ENCODE measurements at places on chromosomes 11 and 22.

GRCh38 chr11:133198438-133198837 lies 333.9 kb downstream of the OPCML start:
- no peak for DNase-seq

DNA sequence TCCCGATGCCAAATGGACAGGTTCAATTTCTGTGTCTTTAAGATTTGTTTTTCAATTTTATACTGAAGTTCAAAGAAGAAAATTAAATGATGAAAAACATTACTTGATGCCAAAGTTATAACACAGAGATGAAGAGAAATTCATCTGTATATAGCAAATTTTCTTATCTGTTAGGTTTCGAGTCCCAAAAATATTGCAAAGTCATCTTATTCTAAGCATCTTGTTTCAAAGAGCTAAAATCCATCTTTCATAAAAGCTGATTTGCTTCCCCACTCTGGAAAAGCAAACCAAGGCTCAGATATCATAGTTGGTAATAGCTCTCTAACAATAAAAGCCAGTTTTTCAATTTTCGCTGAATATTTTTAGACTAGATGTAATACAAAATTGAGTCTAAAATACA lies 19.0 kb upstream of the CCDC89 start:
- no peak for DNase-seq

DNA sequence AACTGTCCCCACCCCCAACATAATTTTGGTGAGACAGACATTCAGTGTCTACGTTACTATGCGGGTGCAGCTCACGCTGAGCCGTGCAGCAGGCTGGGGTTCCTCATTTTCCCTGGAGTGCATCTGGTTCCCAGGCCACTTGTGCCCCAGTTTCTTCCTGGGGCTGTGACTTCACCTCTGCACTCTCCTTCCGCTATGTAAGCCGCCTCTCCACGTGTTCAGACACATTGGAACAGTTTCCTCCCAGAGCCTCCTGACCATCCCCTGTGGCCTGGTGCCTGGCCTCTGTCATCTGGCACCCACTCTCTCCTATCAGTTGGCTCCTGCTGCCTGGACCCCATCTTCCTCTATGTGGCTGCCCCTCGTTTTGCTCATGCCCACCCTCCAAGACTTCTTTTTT lies 46.2 kb upstream of the A4GALT start:
- no peak for DNase-seq

- no peak for DNase-seq
Measured at GRCh38 chr11:96199563-96200025, 143.4 kb downstream of the MAML2 start.

DNA sequence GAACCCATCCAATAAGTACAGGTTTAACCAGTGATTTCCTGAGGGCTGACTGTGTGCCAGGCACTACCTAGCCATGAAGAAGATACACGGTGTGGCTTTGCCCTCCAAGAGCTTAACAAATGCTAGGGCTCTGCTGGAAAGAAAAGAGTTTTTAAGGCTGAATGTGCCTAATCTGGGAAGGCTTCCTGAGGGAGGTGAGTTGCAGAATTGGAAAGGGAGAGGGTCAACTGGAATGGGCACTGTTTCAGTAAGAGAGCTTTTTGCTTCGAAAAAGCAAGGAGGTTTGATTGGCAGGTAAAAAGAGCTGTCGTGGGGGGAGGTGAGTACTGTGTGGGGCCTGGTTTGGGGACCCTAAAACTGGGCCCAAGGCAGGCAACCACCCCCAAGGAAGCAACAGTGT lies 2.7 kb downstream of the FAM83F start:
- no peak for DNase-seq

GRCh38 chr11:12902791-12903486 lies 106.2 kb upstream of the RASSF10 start:
- DNase-seq = no peak

DNA sequence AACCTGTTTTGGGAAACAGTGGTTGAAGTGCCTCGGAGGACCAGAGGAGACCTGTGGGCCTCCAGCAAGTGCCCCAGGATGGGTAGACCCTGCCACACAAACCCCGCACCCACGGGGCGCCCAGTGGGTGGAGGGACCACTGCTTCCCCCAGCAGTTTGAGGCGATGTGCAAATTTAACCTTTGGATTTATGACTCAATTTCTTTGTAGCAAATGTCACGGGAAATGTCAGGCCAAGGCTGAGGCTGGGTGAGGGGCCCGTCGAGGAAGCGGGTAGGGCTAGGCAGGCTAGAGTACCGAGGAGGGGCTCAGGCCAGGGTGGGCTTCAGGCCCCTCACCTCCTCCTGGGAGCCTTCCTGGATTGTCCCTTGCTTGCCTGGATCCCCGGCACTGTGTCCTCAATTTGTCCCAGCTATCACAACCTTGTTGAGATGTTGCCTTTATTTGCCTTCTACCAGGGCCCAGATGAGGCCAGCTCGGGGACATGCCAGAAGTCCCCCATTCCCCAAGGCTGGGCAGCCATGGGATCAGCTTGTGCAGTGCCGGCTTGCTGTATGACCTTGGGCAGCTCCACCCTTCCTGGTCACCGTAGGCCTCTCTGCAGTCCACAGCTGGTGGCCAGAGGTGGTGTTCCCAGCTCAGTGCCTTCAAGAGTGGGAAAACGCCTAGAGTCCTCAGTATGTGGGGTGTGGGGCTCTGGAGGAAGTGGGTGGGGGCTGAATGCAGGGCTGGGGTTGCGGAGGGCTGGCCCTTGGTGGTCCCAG lies 39.5 kb upstream of the PRODH start:
- no peak for DNase-seq

DNA sequence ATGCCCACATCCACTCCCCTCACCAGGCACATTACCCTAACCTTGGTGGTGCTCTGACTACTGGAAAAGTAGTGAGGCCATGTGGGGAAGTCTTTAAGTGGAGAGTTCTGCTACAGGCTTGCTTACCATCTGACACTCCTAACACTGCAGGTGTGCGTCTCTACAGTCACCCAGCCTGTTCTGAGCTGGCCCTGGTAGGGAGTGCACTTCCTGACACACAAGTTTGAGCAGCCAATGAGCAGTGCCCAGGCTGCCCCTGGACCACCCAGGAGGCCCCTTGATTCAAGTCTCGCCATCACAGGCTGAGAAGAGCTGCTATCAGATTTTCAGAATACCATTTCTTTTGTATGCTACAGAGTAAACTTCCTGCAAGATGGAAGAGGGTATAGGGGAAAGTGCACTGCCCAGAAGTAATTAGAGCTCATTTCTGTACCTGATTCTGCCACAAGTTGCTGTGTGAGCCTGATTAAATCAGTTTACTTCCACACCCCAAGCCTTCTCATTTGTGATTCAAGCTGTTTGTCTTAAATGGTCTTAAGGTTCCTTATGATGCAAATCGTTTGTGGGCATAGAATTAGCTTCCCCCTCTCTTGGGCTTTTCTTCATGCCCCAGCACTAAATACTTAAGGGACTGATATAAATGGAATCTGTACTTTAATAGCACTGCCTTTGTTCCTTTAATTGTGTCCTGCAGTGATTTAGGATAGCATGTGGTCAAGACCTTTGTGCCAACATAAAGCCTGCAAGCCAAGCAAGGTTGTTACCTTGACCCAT lies 22.2 kb downstream of the OPCML start:
- DNase-seq = no peak

DNA sequence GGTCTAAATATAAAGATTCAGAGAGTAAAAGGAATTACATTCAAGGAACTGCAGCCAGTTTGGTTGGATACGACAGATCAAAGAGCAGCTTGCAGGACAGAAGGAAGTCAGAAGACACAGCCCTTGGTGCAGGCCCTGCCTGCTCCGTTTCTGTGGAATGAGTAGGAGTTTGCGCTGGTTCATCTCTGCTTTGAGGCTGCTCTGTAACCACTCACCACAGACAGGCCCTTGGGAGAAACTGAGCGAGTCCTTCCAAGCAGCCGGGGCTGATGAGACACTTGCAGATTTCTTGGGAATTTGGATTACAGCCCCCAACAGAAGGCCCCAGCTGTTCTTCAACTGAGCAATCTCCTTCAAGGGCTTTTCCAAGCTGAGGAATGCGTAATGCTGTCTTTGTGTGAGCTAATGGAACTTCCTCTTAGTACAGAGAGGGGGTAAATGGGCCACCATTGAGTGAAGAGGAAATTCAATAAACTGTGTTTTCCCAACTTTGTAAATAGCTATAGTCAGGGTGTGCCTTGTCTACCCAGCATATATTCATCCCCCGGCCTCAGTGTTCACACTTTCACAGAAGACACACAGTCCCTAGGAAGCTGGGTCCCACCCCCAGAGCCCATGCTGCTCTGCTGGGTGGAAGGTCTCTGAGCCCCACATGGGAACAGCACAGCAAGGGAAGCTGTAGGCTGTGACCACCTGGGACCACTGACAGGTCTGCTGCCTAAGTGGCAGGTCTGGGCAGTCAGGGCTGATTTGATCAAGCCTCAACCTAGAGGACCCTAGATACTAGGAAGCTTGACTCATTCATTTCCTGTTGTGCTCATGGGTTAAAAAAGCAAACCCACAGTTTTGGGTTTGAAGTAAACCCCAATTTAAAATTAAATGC lies 16.6 kb downstream of the IL10RA start:
- DNase-seq = no peak

DNA sequence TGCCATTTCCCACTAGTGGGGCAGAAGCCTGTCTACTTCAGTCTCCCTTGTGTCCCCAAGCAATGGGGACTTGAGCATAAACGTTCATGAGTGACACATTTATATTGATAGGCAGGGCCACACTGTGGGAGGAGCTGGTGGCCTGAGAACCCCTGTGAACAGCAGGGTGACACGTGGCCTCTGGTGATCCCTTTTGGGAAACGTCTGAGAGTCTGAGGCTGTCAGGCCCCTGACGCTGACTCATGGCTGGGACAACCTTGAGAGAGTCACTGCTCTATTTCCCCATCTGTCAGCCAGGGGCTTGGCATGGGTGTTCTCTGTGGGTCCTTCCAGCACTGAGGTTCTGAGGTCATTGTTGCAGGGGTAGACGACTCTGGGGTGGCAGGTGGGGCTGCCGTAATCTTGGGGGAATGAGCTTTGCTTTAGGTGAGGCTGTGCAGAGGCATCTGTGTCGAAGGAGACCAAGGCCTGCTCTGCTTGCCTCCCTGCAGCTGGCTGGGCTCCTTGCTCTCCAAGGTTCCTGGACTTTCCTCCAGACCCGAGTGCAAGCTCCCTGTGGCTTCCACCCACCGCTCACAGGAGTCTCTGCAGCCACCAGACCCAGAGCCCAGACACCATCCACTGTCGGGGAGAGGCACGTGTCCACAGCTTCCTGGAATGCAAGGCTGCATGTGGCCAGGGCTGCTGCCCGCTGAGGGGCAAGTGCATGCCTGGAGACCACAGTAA lies 54.7 kb downstream of the SMIM38 start:
- DNase-seq = no peak

DNA sequence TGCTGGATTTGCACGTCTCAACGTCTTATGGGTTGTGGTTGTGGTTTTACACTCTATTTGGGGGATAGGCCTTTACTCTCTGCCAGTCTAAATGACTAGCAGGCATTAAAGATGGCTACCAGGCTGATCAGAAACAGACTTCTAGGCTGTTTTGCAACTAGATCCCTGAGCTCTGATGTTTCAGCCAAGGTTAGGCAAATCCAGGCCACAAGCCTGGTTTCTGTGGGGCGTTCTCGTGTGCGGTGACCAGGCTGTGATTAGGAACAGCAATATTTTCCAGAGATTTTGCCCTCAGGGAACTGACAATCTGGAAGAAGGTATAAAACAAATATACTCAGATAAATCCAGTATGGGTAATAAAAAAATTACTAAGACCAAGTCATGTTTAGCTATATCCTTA lies 502.4 kb downstream of the INSC start:
- DNase-seq = no peak

GRCh38 chr11:65928667-65929066 lies 9.4 kb downstream of the DRAP1 start:
- no peak for DNase-seq

DNA sequence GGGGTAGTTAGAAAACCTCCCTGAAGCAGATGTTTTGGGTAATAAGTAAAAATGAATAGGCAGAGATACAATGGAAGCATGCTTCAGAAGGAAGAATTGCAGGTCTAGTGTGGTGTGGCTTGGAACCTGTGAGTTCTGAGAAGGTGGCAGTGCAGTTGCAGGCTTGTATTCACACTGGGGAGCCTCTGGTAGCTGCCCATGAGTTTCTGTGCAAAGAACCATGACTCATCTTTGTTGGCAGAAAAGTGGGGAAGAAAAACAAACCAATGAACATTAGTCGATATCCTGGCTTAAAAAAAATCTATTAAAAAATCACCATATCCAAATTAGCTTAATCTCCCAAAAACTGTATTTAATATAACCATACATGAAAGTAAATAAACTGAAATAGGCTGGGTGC lies 232.6 kb downstream of the FAT3 start:
- DNase-seq = peak; percentile 27

- no peak for DNase-seq
Measured at GRCh38 chr11:104934594-104934993, 33.8 kb downstream of the CASP4 start.

DNA sequence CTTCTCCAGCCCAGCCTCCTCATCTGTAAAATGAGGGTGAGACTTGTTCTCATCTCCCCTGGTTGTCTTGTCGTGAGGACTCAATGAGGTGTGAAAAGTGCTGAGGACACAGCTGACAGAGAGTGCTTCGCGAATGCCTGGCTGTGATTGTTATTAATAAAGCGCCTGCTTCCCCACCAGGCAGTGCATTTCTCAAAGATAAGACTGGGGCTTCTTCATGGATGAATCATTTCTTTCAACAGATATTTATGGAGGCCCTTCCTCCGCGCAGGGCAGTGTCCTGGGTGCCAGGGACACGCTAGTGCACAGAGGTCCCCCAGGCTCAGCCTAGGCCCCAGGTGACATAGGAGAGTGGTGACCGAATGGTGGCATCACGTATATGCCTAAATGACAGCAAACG lies 34.3 kb upstream of the SHISAL1 start:
- no peak for DNase-seq

GRCh38 chr22:44482776-44483175 lies 15.3 kb downstream of the RTL6 start:
- peak; percentile 12 for DNase-seq

DNA sequence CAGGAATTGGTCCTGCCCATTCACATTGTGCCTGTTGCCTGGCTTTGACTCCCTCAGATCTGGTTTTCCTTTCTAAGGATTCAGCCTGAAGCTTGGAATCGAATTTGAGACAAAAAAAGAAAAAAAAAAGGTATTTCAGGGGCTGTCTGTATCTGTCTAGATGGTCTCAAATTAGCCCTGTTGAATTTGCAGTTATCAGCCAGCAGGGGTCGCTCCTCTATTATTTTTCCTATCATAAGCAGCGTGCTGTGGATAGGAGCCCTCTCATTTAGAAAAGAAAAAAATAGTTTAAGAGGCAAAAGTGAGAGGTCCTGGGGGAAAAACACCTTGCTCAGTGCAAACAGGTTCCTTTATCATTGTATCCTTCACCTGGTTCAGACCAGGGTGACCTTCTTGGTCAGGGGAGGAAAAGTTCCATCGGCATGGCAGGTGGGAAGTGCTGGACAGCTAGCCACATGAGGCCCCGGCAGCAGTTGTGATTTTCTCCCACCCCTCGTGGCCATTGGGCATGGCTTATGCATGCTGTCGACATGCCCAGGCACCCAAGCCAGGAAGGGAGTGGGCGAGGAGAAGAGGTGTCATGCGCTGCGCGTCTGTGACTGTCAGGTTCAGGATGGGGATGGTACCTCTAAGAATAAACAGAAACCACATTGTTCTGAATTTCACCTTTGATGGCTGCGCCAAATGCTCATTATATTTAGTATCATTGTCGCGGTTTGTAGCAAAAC lies 13.1 kb downstream of the OR5AK2 start:
- peak; percentile 2 for DNase-seq

All from HS-27A (cell line).